Activated T-helper 1 cell treated with anti-CD3 and anti-CD28 coated beads, Interleukin-12 subunit alpha, Interleukin-12 subunit beta, Interleukin-2, Interleukin-4 antibody, amounts not matched to agents 30 ng/mL and 10 ng/mL and 1 ng/mL, durations not matched to agents 14 hours and 24 hours and 36 hours (primary cell): ENCODE measurements at places on chromosomes 13 and 19. TPM values are rescaled to one million over a fixed set of nuclear protein-coding genes. Genes with fewer than 3 reads are reported as not detected.
A peak's percentile ranks its signal among the peaks of the same experiment; 100 is the strongest.

DNA sequence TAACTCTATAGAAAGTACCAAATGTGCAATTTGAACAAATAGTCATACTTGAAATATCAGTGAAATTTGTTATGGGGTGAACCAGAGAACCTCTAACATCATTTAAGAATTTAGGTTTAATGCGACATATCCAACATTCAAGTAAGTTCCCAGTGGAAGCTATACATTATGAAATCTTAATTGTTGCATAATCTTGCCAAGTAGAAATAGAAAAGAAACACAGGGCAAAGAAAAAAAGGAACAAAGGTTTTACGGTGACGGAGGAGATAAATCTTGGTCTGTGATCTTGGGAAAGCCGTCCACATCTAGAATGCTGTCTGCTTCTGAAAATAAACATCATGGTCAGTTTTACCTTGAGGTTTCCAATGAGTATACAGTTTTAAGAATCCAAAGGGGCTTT lies 445.7 kb downstream of the RFC3 start:
- DNase-seq = no peak
- no peaks in the 10 kb centered on the region for H3K4me1 ChIP-seq
- no peaks in the 10 kb centered on the region for H3K27me3 ChIP-seq

The ZNF302 gene
- total RNA-seq = 14.8 and 16.5 TPM in 2 replicates

The ZNF888 gene
- 4.2 and 4.6 TPM in 2 replicates for total RNA-seq

GRCh38 chr13:27920677-27921420 lies 1.0 kb downstream of the PDX1 start:
- H3K27ac ChIP-seq = peak overlapping the region; percentile 44
- H3K36me3 ChIP-seq = no peaks in the 10 kb centered on the region
- peaks cover 74% of the 10 kb centered on the region for H3K27me3 ChIP-seq
- peaks cover 5% of the 10 kb centered on the region for H3K4me1 ChIP-seq
- H3K4me3 ChIP-seq = peak overlapping the region; percentile 54

The EHD2 gene
- total RNA-seq = 0.29 and 0.54 TPM in 2 replicates

The TSSK6 gene
- 3.0 and 4.1 TPM in 2 replicates for total RNA-seq

DNA sequence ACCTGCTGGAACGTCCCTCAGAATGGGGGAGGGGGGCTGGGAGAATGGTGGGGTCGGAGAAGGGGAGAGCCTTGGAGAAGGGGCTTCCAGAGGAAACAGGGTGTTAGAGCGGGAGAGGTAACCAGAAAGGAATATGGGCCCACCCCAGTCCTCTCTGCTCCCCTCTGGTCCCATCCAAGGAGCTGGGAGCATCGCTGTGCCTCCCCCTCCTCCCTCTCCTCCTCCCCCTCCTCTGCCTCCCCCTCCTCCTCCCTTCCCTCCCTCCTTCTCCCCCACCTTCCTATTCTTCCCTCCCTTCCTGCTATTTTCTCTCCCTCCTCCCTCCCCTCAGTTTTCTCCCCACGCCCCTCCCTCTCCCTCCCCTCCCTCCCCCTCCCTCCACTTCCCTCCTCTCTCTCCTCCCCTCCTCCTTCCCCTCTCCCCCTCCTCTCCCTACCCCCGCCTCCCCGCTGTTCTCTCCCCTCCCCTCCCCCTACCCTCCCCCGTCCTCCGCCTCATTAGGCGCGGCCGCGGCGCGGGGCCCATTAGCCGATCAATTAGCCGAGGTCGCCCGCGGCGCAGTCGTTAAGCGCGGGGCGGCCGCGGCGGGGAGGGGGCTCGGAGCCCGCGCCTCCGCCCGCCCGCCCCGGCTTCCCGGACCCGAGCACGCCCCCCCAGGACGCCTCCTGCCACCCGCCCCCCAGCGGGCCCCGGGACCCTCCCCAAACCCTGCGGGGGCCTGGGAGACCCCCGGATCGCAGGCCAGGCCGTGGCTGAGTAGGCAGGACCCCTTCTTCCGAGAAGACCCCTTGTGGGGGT lies 15.4 kb downstream of the TLE5 start:
- no peaks in the 10 kb centered on the region for H3K36me3 ChIP-seq
- H3K4me3 ChIP-seq = no peak overlapping the region
- H3K4me1 ChIP-seq = peaks cover 12% of the 10 kb centered on the region
- no peak overlapping the region for H3K27ac ChIP-seq
- peaks cover 14% of the 10 kb centered on the region for H3K27me3 ChIP-seq

The DDX49 gene
- total RNA-seq = 101 and 114 TPM in 2 replicates

- peaks cover 22% of the 10 kb centered on the region for H3K4me1 ChIP-seq
- H3K36me3 ChIP-seq = peaks cover 5% of the 10 kb centered on the region
- no peak for DNase-seq
- no peak overlapping the region for H3K4me3 ChIP-seq
- H3K27ac ChIP-seq = no peak overlapping the region
These were observed 41.2 kb downstream of the LATS2 start for GRCh38 chr13:21020176-21020575.

GRCh38 chr13:25659091-25659795 lies 287.5 kb downstream of the ATP8A2 start:
- H3K36me3 ChIP-seq = peaks cover 2% of the 10 kb centered on the region
- H3K27ac ChIP-seq = no peak overlapping the region
- H3K4me3 ChIP-seq = no peak overlapping the region
- peaks cover 9% of the 10 kb centered on the region for H3K27me3 ChIP-seq

The ADPRHL1 gene
- 0.32 and 0.62 TPM in 2 replicates for total RNA-seq

GRCh38 chr19:17943274-17944221 lies 10.7 kb downstream of the CCDC124 start:
- peaks cover 2% of the 10 kb centered on the region for H3K27me3 ChIP-seq
- no peak for DNase-seq
- peaks cover 21% of the 10 kb centered on the region for H3K4me1 ChIP-seq
- no peak overlapping the region for H3K27ac ChIP-seq
- peaks cover 7% of the 10 kb centered on the region for H3K36me3 ChIP-seq
- no peak overlapping the region for H3K4me3 ChIP-seq

- no peaks in the 10 kb centered on the region for H3K36me3 ChIP-seq
- no peak for DNase-seq
- H3K4me1 ChIP-seq = no peaks in the 10 kb centered on the region
- H3K27ac ChIP-seq = no peak overlapping the region
- H3K27me3 ChIP-seq = no peaks in the 10 kb centered on the region
- H3K4me3 ChIP-seq = no peak overlapping the region
These were observed 168.5 kb upstream of the OBI1 start for GRCh38 chr13:78827471-78827870.

GRCh38 chr13:89455741-89456140 lies 1784.6 kb downstream of the SLITRK5 start:
- DNase-seq = no peak
- H3K27me3 ChIP-seq = no peaks in the 10 kb centered on the region
- no peaks in the 10 kb centered on the region for H3K4me1 ChIP-seq
- H3K36me3 ChIP-seq = no peaks in the 10 kb centered on the region

The PRR36 gene
- total RNA-seq = 0.05 and 0.17 TPM in 2 replicates

DNA sequence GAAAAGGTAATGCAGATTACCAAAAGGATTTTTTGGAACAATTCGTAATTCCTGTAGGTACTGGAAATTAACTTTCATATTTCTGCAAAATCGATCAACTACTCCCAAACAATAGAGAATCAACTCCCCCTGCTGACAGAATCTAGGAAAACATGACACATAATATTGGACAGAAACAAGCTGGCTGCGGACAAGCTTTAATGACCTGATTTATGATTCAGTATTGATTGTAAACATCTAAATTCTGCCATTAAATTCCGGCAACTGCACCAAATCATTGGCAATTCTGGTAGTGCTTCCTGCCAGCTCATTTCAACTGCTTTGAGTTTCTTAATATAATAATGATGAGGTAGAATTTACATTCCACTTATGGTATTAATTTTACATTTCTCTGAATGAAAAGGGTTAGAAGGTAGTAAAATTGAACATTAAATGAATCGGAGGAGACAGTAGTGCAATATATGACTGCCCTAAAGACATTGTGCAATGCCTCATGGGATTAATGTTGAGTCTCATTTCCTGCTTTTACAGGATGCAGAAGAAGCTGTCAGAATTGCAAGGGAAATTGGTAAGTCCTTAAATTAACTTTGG lies 146.5 kb downstream of the PCCA start:
- H3K36me3 ChIP-seq = peaks cover 9% of the 10 kb centered on the region
- no peak overlapping the region for H3K27ac ChIP-seq
- no peaks in the 10 kb centered on the region for H3K27me3 ChIP-seq
- H3K4me3 ChIP-seq = no peak overlapping the region

GRCh38 chr13:110430391-110431336 lies 123.6 kb downstream of the COL4A2 start:
- no peak for DNase-seq
- H3K27ac ChIP-seq = no peak overlapping the region
- H3K27me3 ChIP-seq = peaks cover 46% of the 10 kb centered on the region
- H3K4me1 ChIP-seq = no peaks in the 10 kb centered on the region
- no peaks in the 10 kb centered on the region for H3K36me3 ChIP-seq
- no peak overlapping the region for H3K4me3 ChIP-seq

The ONECUT3 gene
- not detected in 2 replicates for total RNA-seq

The RFPL4AL1 gene
- not detected in 2 replicates for total RNA-seq

DNA sequence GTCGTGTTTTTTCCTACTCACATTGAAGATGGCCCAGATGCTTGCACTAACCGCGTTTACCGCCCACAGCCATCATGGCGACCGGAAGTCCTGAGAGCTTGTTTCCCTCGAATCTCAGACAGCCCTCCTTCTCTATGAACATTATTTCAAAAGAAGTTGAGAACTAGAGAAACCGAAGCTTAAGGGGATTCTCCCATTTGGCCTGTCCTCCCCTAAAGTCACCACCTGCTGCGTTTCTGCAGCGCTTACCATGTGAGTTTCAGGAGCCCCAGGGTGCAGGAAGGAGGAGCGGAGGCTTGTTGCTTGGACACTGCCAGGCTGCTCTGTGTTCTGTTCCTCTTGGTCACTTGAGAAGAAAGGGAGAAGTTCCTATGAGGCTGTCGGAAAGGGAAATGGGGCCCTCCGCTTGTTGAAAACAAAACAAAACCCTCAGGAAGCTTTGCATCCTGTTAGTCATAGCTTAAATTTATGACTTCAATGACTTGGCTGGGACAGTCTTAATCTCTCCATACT lies 6.2 kb downstream of the CARD8 start:
- H3K36me3 ChIP-seq = peaks cover 42% of the 10 kb centered on the region
- H3K4me3 ChIP-seq = peak overlapping the region; percentile 94
- no peaks in the 10 kb centered on the region for H3K27me3 ChIP-seq
- DNase-seq = peak; percentile 62

- H3K4me3 ChIP-seq = no peak overlapping the region
- H3K27me3 ChIP-seq = peaks cover 28% of the 10 kb centered on the region
- H3K4me1 ChIP-seq = peaks cover 4% of the 10 kb centered on the region
- DNase-seq = no peak
- H3K36me3 ChIP-seq = no peaks in the 10 kb centered on the region
These were observed 11.2 kb upstream of the ZNF358 start for GRCh38 chr19:7504684-7505083.

GRCh38 chr13:28754698-28755545 lies 36.2 kb upstream of the SLC46A3 start:
- H3K36me3 ChIP-seq = peaks cover 2% of the 10 kb centered on the region
- peak; percentile 1 for DNase-seq
- no peaks in the 10 kb centered on the region for H3K27me3 ChIP-seq
- H3K4me3 ChIP-seq = peak overlapping the region; percentile 75

- H3K4me3 ChIP-seq = no peak overlapping the region
- H3K36me3 ChIP-seq = peaks cover 1% of the 10 kb centered on the region
- peaks cover 34% of the 10 kb centered on the region for H3K27me3 ChIP-seq
- peak; percentile 41 for DNase-seq
- peaks cover 9% of the 10 kb centered on the region for H3K4me1 ChIP-seq
- H3K27ac ChIP-seq = no peak overlapping the region
These were observed 5.7 kb downstream of the COMP start for GRCh38 chr19:18785179-18786124.

DNA sequence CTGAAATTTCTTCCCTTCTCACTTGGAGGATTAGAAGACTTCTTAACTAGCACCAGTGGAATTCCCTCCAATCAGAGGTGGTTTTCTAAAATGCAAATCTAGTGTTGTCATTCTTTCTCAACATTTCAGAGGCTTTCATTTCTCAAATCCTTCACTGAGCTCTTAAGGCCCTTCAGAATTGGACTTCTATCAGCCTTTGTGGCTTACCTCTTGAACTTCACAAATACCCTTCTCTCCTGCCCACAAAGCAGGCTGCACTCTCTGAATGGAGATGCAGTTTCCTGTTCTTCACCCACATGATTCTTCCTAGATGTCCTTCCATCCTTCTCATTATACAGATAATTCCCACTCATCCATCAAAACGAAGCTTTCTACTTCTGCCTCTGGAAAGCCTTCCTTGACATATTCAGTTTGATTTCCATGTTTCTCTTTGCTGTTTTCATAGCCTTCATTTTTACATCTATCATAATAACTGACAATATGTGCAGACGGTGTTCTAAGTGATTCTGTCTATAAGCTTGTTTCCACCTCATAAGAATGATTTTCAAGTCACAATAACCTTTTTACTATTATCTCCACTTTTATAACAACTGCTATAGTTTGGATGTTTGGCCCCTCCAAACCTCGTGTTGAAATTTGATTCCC lies 123.1 kb upstream of the GPR12 start:
- no peaks in the 10 kb centered on the region for H3K36me3 ChIP-seq
- H3K4me3 ChIP-seq = no peak overlapping the region
- peaks cover 3% of the 10 kb centered on the region for H3K27me3 ChIP-seq
- no peak overlapping the region for H3K27ac ChIP-seq
- no peaks in the 10 kb centered on the region for H3K4me1 ChIP-seq

The HIF3A gene
- total RNA-seq = not detected in 2 replicates

DNA sequence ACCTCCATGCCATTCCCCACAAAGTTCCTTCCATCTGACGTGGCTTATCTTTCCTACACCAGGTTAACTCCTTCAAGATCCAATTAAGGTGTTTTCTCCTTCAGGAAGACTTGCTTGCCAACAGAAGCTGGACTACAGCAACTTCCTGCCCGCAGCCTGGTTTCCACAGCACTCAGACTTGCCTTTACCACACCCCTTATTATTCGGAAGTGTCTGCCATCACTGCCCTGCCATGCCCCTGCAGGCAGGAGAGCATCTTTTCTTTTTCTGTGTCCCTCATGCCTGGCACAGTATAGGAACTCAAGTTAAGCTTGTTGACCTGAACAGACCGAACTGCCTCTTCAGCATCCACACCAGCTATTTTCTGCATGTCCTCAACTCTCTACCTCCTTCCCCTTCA lies 168.0 kb downstream of the FOXO1 start:
- no peaks in the 10 kb centered on the region for H3K36me3 ChIP-seq

- DNase-seq = no peak
- no peaks in the 10 kb centered on the region for H3K36me3 ChIP-seq
- H3K4me3 ChIP-seq = no peak overlapping the region
These were observed 111.1 kb downstream of the STARD13 start for GRCh38 chr13:33174491-33174890.

The KIR2DL1 gene
- not detected in 2 replicates for total RNA-seq
